Chondrocyte (in vitro differentiated cells): ENCODE measurements at places on chromosomes 2 and 18. TPM values are rescaled to one million over a fixed set of nuclear protein-coding genes. Genes with fewer than 3 reads are reported as not detected.

KIAA2012 gene
- not detected in 3 replicates for total RNA-seq

CRYGC gene
- not detected in 3 replicates for total RNA-seq

DNA sequence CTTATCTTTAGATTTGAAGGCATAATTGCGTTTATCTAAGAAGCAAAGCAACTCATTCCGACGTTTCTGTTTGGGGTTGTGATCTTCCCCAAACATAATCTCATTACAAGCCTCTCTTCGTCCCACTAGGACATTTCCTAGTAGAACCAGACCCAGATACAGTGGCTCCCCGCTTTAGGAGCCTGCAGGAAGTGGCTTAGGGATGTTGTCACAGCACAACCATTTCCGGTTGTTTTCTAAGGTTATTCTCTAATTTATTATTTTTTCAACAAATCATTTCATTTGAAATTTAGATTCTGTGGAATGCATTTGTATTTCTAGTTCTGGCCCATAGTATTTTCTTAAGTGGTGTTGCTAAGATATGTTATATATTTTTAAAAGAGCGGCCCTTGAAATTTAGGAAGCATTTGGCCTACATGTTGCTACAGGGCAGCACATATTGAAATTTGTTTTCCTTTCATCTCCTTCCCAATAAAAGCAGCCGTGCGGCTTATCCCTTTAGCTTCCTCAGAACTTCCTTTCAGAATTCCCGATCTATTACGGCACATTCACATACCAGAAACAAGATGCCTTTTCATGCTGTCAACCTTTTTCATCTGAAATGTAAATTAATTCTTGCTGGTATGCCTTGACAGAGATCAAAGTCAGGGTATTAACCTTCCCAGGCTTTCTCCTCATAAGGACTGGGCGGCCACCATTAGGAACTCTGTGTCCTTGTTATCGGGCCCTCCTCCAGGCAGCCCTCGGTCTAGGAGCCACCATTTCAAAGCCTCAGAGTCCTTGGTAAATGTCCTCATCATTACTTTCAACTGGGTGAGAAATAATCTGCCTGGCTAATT lies 210.9 kb upstream of the SP5 start:
- DNase-seq, result no peak
- H3K36me3 ChIP-seq, result peaks cover 3% of the 10 kb centered on the region
- H3K4me1 ChIP-seq, result peaks cover 17% of the 10 kb centered on the region
- no peak overlapping the region for H3K27ac ChIP-seq

DNA sequence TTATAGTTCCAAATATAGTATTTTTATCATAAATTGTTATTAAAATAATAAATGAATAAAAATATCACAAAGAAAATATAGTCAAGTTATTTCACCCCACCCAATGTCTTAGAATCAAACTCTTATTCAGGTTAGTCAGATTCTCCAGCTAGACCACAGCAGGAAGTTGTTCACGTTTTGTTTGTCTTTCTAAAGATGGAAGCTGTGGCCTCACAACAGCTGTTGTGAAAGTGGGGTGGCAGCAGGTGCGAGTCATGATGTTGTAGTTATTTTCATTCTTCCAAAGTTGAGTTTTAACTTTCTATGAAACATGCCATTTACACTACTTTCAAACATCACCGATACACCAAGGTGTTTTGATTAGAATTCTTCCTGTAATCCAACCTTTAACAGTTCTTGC lies 272.9 kb downstream of the SLC8A1 start:
- no peaks in the 10 kb centered on the region for H3K27me3 ChIP-seq
- no peak for DNase-seq
- H3K36me3 ChIP-seq, result no peaks in the 10 kb centered on the region

DNA sequence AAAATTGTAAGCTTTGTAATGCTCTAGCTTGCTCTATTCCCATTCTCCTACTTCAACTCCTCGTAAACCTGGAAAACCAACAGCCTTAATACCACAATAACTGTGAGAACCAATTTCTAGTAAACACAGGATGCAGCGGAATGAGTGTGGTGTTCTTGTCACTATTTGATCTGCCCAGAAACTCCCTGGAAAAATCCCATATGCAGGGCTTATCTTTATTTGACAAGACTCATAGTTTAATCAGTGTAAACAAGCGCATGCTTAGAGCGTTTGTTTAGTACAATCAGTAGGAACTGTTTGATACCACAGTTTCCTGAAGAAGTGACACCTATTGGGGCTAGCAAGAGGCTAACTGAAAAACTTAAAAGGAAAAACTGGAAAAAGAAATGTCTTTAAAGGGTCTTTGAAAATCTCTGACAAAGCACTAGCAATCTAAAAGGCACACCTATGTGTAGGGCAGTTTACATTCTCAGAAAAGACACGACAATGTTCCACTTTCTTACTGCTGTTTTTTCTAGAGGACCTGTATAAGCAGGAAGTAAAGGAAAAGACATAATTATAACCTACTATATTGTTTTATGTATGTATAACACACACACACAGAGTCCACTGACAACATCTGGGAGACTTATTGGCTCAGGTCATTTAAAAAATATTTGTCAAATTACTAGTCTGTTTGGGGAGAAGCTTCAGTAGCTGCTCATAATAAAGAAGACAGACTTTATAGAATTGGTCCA lies 241.4 kb upstream of the KLHL14 start:
- H3K27me3 ChIP-seq, result no peaks in the 10 kb centered on the region
- DNase-seq, result no peak
- no peak overlapping the region for H3K27ac ChIP-seq
- H3K36me3 ChIP-seq, result peaks cover 2% of the 10 kb centered on the region
- H3K4me1 ChIP-seq, result peaks cover 24% of the 10 kb centered on the region

DNA sequence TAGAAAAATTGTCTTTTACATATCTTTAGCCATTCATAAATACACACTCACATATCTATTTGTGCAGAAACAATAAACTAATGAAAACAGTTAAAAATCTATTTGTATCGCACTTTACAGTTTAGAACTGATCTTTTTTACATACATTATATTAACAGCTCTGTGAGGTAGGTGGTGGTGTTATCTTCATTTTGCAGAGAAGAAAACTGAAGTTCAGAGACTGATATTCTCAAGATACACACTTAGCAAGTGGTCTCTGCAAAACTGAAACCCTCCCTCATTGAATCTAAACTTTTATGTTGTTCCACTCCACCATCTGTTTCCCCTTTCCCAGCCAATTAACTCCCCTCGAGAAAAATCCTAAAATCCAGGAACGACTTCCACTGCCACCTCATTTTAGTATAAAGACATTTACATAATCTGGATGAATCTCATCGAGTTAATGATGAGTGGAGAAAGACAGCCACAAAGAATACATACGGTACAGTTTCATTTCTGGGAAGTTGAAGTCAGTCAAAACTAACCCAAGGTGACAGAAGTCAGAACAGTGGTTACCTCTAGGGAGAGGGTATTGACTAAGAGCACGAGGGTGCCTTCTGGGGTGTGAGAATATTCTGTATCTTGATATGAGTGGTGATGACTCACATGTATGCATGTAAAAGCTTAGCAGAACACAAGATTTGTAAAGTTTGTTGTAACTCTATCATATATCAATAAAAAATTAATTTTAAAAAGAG lies 524.2 kb upstream of the TCF4 start:
- H3K27ac ChIP-seq, result no peak overlapping the region
- peaks cover 15% of the 10 kb centered on the region for H3K4me1 ChIP-seq
- no peak for DNase-seq
- H3K27me3 ChIP-seq, result no peaks in the 10 kb centered on the region
- H3K4me3 ChIP-seq, result no peak overlapping the region

DNA sequence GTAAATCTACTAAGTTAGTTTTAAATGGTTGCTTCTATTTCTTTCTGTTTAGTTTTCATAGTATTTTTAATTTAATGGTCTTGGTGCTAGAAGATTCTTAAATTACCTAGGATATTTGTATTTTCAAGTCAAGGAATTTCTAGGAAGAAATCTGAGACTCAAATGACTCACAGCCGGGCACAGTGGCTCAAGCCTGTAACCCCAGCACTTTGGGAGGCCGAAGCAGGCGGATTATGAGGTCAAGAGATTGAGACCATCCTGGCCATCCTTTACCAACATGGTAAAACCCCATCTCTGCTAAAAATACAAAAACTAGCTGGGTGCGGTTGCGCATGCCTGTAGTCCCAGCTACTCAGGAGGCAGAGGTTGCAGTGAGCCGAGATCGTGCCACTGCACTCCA lies 95.5 kb downstream of the C2orf74 start:
- H3K36me3 ChIP-seq, result peaks cover 33% of the 10 kb centered on the region
- peak overlapping the region; percentile 41 for H3K27ac ChIP-seq
- no peak for DNase-seq

DNA sequence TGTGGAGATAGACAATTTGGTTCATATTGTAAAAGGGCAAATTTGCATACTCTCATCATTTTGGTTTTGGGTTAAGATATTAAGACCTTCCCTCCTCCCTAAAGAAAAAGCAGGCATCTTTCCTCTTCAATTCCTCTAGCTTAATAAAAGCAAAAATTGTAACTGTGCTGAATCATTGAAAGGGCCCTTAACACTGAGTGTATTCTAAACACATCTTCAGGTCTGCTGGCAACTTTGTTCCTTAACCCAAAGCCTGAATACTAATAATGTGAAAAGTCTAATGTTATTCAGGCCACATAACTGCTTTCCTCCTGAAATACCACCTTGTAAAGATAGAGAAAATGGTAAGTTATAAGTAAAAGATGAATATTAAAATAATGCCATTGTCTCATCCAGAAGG lies 1200.5 kb upstream of the FAM98A start:
- no peaks in the 10 kb centered on the region for H3K36me3 ChIP-seq
- H3K4me3 ChIP-seq, result no peak overlapping the region
- H3K27ac ChIP-seq, result no peak overlapping the region

DNA sequence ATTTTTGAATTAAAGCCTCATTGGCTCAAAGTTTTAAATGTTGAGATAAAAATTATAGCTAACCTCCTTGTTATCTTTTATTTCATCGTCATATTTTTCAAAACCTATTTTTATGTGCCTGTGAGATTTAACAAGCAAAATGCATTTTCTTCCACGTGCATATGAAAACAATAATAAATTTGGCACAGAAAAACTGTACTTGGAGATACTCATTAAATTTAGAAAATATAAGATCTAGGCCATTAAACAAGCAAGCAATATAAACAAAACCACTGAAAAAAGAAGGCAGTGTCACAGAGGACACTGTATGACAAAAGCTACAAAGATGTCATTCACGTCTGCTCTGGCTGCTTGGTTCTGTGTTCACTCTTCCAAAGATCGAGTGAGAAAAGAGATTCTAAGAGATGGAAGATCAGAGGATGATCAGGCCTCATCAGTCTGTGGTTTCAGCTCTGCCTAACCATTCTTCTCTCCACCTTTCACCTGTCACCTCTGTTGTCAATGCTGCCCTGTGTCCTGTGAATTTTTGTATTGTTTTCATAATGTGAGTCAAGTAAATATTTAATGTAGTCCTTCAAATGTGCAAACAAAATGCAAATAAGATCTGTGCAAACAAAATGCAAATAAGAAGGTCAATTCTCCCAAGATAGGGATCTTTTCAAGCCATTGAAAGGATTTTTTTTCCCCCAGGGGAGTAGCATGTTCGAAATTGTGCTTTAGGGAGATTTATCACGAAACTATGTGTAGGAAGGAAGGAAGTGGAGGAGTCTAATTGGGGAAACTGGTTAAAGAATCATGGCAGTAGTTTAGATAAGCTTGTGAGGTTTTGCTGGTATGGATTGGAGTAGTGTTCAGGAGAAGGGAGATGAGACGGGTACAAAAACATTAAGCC lies 138.7 kb upstream of the RBMS1 start:
- H3K27ac ChIP-seq, result no peak overlapping the region
- H3K27me3 ChIP-seq, result no peaks in the 10 kb centered on the region
- no peak for DNase-seq
- H3K4me1 ChIP-seq, result peaks cover 23% of the 10 kb centered on the region

- peaks cover 35% of the 10 kb centered on the region for H3K4me1 ChIP-seq
- peaks cover 4% of the 10 kb centered on the region for H3K36me3 ChIP-seq
- no peak for DNase-seq
- no peak overlapping the region for H3K4me3 ChIP-seq
- H3K27ac ChIP-seq, result no peak overlapping the region
Observed at GRCh38 chr2:121570036-121570666, 39.5 kb downstream of the RNU4ATAC start.
